Lung microvascular endothelial cell (primary cell): ENCODE measurements at places on chromosomes 1 and 21.

- DNase-seq = no peak
Observed at GRCh38 chr21:46150073-46150472, 5.3 kb downstream of the FTCD start.

DNA sequence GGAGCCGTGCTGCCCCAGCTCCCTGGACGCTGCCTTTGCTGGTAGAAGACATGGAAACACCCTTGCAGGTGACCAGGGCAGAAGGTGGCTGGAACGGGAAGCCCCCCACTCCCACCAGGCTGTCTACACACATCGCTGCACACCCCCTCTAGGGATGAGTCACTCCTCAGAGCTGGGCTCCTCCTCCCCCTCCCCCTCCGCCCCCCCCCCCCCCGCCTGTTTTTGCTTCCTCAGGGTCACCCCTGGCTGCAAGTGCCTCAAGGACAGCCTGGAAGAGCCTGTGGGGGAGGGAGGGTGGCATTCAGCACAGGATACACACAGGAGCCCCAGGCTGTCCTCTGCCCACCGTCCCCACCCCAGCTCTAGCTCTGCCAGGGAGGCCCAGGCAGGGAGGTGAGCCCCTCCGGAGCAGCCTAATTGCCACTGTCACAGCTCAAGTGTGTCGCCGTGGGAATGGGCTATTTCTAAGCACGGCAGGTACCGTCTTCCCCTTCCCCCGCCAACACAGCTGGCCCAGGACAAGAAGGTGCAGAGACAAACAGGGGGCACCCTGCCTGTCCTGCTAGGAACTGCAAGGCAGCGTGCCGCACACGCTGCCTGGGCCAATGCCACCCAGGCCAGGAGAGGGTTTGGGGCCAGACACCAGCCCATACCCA lies 2.5 kb downstream of the FNDC10 start:
- DNase-seq = peak; percentile 26

DNA sequence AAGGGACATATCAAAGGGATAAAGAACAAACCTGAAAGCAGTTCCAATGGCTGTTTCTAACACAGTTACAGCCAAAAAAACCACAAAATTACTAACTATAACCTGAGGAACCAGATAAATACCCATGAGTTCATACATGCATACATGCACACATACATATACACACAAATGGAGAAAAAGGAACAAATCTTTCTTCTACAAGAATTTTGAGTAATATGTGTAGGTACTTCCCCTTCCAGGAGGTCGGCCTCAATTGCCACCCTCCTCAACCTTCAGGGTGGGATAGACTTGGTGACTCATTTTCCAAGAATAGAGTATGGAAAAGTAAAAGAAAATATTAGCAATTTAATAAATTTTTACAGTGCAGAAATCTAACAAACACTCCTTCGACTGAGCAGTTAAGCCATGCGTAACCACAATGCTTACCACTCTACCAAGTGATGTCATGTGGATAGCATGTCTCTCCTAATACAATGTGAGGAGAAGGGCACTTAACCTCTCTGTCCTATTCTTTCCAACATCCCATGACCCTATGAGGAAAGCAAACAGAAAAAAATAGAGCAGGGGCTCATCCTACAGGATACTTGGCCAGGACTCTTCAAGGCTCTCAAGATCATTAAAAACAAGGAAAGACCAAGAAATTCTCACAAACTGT lies 243.0 kb upstream of the RUNX1 start:
- DNase-seq = no peak

DNA sequence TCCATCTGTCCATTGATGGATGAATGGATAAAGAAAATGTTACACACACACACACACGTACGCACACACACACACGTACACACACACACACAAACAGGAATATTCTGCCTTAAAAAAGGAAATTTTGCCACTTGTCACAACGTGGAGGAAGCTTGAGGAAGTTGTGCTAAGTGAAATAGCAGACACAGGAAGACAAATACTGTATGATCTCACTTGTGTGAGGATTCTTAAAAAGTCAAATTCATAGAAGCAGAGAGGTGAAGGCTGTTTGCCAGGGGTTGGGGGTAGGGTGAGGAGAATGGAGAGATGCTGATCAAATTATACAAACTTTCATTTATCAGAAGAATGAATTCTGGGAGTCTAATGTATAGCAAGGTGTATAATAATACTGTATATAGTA lies 73.2 kb downstream of the KIF14 start:
- no peak for DNase-seq

DNA sequence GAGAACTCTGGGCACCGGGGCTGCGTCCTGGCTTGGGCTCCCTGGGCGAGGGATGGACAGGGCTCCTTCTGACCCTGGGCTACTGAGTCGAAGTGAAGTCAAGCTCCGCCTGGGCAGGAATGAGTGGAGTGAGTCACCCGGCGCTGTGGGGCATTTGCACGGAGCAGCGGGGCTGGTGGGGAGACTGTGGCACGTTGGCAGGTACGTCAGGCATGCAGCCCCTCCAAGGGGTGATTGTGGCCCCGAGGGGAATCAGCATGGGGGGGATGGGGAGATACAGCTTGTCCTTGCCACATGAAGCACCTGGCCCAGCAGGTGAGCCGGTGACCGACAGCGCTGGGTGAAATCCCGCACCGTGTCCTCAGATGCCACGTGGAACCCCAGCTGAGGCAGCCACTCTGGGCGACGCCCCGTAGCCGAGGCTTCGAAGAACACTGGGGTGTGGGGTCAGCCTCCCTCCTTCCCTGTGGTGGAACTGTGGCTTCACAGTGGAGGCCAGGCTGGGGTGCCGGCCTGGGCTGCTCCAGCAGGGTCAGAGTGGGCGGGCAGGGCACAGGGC lies 62.3 kb downstream of the COL18A1 start:
- peak; percentile 37 for DNase-seq

GRCh38 chr1:51519865-51520699 lies 1.0 kb upstream of the EPS15 start:
- DNase-seq = no peak

DNA sequence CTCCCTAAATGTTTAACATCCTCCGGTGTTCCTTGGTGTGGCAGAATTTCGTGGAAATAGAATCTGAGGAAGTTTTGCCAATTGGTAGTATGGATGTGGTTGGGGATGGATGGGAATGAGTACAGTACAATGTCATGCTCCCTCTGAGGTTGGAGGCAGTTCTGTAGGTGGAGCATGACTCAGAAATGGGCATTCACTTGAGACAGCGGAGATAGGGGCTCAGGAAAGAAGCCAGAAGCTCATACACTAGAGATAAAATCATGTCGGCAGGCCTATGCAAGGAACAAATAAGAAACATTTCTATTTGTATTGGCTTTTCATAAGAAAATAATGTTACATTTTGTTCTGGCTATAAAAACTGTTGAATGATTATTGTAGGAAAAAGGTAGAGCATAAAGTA lies 196.0 kb downstream of the URB2 start:
- DNase-seq = no peak

GRCh38 chr21:31986035-31986856 lies 113.4 kb downstream of the HUNK start:
- no peak for DNase-seq

GRCh38 chr1:116425987-116426386 lies 52.9 kb downstream of the ATP1A1 start:
- DNase-seq = no peak

- DNase-seq = peak; percentile 60
Observed at GRCh38 chr1:205915354-205915990, 27.8 kb downstream of the SLC26A9 start.

- DNase-seq = no peak
Observed at GRCh38 chr1:85454214-85454613, 10.7 kb downstream of the DDAH1 start.

GRCh38 chr1:7333620-7334019 lies 437.5 kb upstream of the VAMP3 start:
- DNase-seq = no peak

DNA sequence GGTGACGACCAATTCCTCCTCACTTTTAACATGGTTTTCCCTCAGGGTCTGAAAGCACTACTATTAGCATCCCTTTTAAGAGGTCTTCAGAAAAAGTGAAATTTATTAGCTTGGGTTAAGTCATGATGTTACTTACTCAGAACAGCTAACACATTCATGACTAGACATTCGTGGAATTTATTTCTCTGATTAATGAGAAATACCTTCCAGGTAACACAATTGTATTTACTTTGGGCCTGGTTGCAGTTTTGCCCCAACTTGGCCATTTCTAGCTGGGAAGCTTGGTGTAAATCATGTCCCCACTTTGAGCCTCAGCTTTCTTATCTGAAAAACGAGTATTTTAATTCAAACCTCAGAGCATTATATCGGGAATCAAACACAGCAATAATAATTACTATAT lies 119.2 kb upstream of the SPATA6 start:
- DNase-seq = no peak

DNA sequence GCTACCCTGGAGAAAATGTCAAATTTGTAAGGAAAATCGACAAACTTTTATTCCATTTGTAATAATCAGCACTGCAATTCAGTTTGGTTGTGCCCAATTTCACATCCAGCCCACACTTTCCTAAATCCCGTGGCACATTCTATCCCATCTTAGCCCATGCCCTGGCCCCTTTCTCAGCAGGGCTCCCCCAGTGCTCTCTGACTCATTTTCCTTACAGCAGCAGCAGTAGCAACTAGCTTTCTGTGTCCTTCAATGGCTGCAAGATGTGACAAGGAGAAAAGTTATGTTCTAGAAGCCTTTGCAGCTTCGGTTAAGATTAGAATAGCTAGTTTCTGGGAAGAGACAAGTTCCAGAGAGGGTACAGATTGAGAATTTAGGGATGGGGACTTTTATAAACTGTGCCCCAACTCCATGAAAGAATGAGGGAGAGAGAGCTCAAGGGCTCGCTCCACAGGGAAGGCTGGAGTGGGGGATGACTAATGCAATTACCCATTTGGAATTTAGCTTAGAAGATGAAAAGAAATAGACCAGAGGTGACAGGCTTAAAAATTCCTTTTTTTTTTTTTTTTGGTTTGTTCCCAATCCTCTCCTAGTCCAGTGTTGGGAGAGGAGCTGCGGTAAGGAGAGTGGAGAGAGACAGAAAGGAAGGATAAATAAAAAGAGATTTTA lies 47.0 kb upstream of the POU2F1 start:
- no peak for DNase-seq

DNA sequence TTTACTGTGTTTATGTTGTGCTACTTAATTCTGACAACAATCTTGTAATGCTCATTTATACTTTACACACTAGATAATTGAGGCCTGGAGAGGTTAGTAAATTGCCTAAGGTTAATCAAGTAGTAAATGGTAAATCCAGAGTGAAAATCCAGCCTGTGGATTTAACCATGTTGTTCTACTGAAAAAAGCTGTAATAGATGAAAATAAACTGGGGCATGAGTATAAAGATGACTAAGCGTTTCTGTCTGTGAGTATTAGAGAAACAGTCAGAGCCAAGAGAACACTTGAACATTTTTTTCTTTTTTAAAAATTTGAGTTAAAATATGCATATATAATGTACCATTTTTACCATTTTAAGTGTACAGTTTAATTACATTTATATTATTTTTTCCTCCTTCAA lies 47.9 kb upstream of the LEPR start:
- peak; percentile 7 for DNase-seq

DNA sequence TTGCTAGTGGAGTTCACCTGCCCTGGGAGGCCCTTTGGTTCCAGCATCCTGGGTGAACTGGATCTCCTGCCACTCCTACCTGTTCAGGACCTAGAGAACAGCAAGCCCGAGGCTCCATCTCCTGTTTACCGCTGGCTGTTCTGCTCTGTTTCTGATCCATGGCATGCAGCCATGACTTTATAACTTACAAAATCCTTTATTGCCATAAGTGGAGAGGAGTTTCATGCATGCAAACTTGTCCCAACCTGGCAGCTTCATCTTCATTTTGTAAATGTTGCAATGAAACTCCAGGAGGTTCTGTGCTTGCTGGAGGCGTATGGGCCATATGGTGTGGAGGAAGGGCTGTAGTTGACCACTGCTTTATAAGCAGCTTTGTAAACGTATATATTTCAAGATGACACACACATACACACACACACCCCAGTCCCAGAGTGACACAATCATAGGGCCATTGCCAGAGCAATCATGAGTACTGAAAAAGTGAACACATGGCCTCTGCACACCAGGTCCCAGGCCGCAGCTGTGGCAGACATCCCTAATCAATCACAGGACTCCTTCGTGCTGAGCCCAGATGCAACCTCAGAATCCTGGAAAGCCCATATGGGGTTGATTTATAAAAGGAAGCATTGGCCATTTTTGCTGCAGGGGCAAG lies 69.0 kb downstream of the UBIAD1 start:
- DNase-seq = no peak

DNA sequence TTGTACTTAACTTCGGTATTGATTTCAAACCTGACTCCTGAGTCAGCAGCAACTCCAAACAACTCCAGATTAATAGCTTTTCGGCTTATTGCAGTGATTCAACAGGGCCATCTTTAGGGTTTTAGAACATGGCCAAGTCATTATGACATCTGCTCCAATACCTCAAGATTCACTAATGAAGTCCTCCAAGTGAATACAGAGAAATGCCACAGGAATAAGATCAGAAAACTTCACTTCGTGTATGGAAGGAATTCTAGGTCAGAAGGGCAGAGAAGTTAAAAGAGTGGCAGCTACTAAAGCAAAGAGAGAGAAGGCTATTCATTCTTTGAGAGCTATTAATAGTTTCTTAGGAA lies 7.6 kb upstream of the C1orf116 start:
- no peak for DNase-seq

DNA sequence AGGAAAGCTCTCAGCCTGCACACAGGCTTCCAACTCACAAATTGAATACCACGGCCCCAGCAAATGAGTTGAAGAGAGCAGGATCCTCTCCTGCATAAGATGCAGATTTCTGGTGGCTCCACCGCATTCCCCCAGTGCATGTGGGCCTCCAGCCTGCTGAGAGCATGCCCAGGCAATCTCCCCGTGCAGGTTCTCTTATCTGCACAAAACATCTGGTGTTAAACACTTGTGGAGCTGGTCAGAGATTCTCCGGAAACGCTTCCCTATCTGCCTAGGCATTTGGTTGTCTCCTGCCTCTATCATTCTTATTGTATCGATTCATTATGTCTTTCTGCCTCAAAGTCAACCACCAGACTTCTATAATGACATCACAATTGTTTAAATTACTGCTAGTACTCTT lies 1349.0 kb upstream of the B3GALT2 start:
- no peak for DNase-seq

GRCh38 chr1:50416553-50417453 lies 6.4 kb downstream of the DMRTA2 start:
- DNase-seq = no peak

DNA sequence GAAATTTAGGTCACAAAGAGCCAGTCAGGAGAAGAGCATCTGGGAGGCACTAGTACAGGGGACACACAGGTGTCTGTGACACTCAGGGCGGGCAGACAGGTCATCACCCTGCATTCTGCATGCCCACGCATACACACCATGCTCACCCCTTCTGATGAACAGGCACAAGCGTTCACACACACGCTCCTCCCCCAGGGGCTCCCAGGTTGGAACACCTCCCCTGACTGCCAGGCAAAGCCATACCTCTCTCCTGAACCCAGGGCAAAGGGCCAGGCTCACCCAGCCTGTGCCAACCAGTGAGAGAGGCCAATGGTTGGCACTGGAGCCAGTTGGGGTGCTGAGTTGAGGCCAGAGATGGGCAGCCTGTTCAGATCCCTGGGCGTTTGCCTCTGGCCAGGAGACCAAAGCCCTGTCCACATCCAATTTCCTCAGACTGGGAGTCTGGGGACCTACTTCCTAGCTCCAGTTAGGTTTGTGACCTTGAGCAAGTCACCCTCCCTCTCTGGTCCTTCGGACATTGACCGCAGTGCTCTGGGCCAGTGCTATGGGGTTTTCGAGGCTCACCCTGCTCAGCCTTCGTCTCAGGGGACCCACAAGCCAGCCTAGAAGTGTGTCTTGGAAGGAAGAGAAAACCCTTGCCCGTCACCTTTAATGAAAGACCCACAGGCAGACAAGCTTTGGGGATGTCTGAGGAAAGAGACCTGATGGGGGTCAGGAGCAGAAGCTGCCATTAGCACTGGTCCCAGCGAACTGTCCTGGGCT lies 5.8 kb upstream of the LAD1 start:
- no peak for DNase-seq

GRCh38 chr1:3067301-3067670 lies 1.7 kb upstream of the PRDM16 start:
- no peak for DNase-seq
